ENCODE measurements at places on chromosomes 4 and X. TPM values are rescaled to one million over a fixed set of nuclear protein-coding genes. Genes with fewer than 3 reads are reported as not detected.
A peak's percentile ranks its signal among the peaks of the same experiment; 100 is the strongest.

The IGSF1 gene
- total RNA-seq = 0.08 TPM

The F8 gene
- 12.4 TPM for total RNA-seq

The KDM6A gene
- total RNA-seq = 24.0 TPM

The PI4K2B gene
- 9.6 TPM for total RNA-seq

The NSUN7 gene
- 1.1 TPM for total RNA-seq

The SSX4 gene
- total RNA-seq = 0.15 TPM

The STPG2 gene
- total RNA-seq = not detected

The PNMA5 gene
- total RNA-seq = not detected

GRCh38 chr4:177810220-177810619 lies 368.0 kb upstream of the AGA start:
- no peak for DNase-seq
- H3K36me3 ChIP-seq = no peaks in the 10 kb centered on the region
- H3K27ac ChIP-seq = no peak overlapping the region

GRCh38 chr4:87147116-87147515 lies 73.3 kb downstream of the KLHL8 start:
- no peaks in the 10 kb centered on the region for H3K4me1 ChIP-seq
- no peaks in the 10 kb centered on the region for H3K36me3 ChIP-seq
- no peaks in the 10 kb centered on the region for H3K27me3 ChIP-seq
- H3K4me3 ChIP-seq = no peak overlapping the region
- DNase-seq = no peak

GRCh38 chr4:126071346-126072333 lies 756.9 kb downstream of the FAT4 start:
- no peak for DNase-seq
- no peak overlapping the region for H3K27ac ChIP-seq
- no peaks in the 10 kb centered on the region for H3K36me3 ChIP-seq
- H3K27me3 ChIP-seq = no peaks in the 10 kb centered on the region
- no peaks in the 10 kb centered on the region for H3K4me1 ChIP-seq

DNA sequence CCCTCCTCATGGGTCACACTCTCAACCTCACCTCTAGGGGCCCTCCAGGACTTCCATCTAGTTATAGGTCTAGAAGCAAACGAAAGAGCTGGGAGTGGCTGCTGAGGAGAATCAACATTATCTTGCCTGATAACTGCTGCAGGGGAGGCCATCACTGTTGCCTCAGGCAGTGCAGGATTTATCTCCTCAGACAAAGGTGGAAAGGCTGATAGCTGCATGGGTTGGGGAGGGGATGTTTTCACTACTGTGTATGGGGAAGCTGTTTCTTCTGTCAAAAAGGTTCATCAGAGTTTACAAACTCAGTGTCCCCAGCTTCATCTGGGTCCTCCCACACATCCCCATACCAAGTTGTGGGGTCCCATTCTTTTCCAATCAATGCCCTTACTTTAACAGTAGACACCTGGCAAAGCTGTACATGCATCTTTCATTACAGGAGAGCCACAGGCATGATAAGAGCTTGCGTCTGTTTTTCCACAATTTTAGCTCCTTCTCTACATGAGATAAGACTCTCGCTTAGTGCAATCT lies 17.6 kb upstream of the PRDM8 start:
- H3K36me3 ChIP-seq = no peaks in the 10 kb centered on the region
- no peak overlapping the region for H3K27ac ChIP-seq
- no peaks in the 10 kb centered on the region for H3K27me3 ChIP-seq
- no peak for DNase-seq
- H3K4me1 ChIP-seq = no peaks in the 10 kb centered on the region
- H3K4me3 ChIP-seq = no peak overlapping the region

GRCh38 chrX:52262195-52262546 lies 77.5 kb downstream of the MAGED4 start:
- H3K27me3 ChIP-seq = no peaks in the 10 kb centered on the region
- peak overlapping the region; percentile 72 for H3K27ac ChIP-seq
- H3K4me1 ChIP-seq = peaks cover 6% of the 10 kb centered on the region
- H3K36me3 ChIP-seq = no peaks in the 10 kb centered on the region
- no peak for DNase-seq

DNA sequence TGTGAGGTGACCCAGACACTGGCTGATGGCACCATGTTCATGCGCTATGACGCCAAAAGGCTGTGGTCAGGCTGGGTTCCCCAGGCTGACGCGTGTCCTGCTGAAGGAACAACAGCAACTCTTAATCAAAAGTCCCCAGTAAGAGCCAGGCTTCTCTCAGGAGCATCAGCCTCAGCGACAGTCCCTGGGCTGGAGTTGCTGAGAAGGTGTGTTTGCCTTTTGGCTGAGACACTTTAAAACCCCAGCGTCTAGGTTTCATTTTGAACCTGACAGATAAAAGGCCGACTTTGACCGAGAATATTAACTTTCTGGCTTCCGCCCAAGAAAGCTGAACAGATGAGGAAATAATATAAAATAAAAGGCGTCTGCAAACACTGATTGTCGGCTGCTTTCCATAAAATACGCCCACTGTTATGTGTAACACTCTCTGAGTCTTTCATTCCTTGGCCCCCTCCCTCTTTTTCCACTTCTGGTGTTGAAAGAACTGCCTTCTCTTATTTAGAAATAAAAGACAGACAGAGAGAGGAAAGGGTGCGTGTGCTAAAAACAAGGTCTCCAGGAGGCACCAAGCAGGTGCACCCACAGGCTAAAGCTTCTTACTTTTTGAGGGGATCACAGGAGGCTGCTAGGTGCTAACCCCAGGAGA lies 373.6 kb downstream of the MID1IP1 start:
- H3K27ac ChIP-seq = no peak overlapping the region
- no peak for DNase-seq
- H3K4me3 ChIP-seq = no peak overlapping the region

DNA sequence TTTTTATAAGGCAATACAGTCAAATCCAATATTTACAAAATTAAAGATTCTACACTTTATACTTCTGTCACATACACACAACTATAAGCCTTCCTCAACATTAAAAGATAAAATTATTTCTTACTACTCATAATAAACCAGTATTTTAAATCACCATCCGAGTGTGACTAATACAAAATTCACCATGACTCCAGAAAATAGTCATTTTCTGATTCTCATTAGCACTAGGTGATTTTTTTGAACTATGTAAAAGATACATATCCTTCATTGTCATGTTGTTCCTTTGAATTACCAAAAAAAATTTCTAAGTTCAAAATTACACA lies 646 bp upstream of the SLC7A11 start:
- DNase-seq = no peak
- no peaks in the 10 kb centered on the region for H3K36me3 ChIP-seq

DNA sequence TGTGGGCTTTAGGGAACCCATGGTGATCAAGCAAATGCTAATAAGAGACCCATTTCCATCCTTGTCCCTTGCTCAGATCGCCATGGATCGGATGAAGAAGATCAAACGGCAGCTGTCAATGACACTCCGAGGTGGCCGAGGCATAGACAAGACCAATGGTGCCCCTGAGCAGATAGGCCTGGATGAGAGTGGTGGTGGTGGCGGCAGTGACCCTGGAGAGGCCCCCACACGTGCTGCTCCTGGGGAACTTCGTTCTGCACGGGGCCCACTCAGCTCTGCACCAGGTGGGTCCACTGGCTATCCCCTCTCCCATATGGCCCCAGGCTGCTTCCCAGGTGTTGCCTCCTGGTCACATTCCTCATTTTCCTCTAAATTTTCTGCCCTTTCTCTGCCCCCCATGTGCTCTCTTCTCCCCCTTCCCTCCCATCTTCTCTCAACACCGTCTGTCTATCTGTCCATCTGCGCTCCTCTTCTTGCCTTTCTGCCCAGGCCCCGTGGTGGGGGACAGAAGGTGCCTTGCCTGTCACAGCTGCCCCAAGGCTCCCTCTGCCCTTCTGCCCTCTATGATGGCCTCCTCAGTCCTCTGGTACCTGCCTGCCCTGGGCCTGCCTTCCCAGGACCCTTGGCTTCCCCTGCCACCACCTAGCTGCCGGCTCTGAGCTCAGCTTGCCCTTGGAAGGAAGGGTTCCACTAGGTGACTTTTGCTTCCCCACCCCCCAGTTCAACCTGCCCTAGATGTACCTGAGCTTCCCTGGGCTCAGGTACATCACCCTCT lies 5.2 kb downstream of the CDK16 start:
- DNase-seq = no peak
- H3K4me3 ChIP-seq = no peak overlapping the region
- peaks cover 23% of the 10 kb centered on the region for H3K36me3 ChIP-seq
- H3K27me3 ChIP-seq = no peaks in the 10 kb centered on the region
- H3K4me1 ChIP-seq = peaks cover 7% of the 10 kb centered on the region

DNA sequence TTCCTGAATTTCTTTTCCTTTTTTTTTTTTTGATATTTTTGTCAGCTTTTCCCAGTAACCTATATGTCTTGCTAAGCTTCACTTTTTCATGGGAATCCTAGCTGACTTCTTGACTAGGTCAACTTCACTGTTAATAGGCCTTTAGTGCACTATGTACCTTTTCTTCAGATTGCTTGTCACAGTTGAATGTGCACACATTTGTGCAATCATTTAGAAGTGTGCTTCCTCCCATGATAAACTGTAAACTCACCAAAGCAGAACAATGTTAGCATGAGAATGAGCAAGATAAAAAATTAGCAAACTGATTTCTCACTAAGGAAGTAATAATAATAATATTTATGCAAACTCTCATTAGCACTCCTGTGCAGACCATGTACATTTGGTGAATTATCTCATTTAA lies 173.2 kb downstream of the PABPC4L start:
- H3K4me1 ChIP-seq = no peaks in the 10 kb centered on the region
- no peaks in the 10 kb centered on the region for H3K36me3 ChIP-seq
- H3K4me3 ChIP-seq = no peak overlapping the region

- H3K4me3 ChIP-seq = no peak overlapping the region
- no peaks in the 10 kb centered on the region for H3K4me1 ChIP-seq
- DNase-seq = no peak
- no peaks in the 10 kb centered on the region for H3K27me3 ChIP-seq
- no peak overlapping the region for H3K27ac ChIP-seq
Measured at GRCh38 chr4:118762155-118762554, 73.8 kb downstream of the SEC24D start.

DNA sequence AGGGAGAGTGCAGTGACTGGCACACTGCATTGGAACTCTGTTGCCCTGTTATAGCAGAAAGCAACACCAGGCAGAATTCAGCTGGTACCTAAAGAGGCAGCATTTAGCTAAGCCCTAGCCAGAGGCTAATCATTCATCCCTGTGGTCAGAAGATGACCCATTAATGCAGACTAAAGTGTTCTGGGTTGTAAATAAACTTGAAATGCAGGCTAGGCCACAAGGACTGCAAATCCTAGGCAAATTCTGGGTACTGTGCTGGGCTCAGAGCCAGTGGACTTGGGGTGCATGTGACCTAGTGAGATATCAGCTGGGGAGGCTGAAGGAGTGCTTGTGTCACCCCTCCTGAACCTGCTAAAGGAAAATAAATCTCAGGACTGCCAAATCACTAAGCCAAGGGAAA lies 91.2 kb downstream of the LPAR4 start:
- H3K36me3 ChIP-seq = no peaks in the 10 kb centered on the region
- no peaks in the 10 kb centered on the region for H3K27me3 ChIP-seq
- DNase-seq = no peak

DNA sequence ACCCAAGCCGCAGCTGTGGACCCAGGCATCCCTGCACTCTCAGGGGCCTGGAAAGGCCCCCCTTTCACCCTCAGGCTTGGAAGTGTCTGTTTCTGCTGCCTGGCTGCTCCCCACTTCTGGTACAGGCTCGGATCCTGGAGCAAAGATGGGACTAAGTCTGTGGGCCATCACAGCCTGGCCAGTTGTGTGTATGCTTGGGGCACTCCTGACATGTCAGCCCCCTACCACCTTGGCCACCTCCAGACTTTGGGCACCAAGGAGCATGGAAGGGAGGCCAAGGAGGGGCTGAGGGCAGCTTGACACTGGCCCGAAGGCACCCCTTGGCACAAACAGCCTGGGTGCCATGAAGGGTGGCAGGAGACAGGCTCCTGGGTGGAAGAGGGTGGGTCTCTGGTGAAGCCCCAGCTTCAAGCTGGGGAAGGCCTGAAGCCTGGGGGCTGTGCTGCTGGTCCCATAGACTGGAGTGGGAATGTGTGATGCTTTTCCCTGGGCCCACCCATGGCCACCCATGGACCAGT lies 799.4 kb upstream of the AGA start:
- H3K27me3 ChIP-seq = no peaks in the 10 kb centered on the region
- no peak for DNase-seq
- H3K27ac ChIP-seq = no peak overlapping the region
- no peak overlapping the region for H3K4me3 ChIP-seq
- no peaks in the 10 kb centered on the region for H3K36me3 ChIP-seq

GRCh38 chr4:84952004-84952403 lies 14.5 kb downstream of the WDFY3 start:
- H3K27ac ChIP-seq = no peak overlapping the region
- no peak overlapping the region for H3K4me3 ChIP-seq
- H3K36me3 ChIP-seq = no peaks in the 10 kb centered on the region
- DNase-seq = peak; percentile 18
- H3K4me1 ChIP-seq = peaks cover 9% of the 10 kb centered on the region

DNA sequence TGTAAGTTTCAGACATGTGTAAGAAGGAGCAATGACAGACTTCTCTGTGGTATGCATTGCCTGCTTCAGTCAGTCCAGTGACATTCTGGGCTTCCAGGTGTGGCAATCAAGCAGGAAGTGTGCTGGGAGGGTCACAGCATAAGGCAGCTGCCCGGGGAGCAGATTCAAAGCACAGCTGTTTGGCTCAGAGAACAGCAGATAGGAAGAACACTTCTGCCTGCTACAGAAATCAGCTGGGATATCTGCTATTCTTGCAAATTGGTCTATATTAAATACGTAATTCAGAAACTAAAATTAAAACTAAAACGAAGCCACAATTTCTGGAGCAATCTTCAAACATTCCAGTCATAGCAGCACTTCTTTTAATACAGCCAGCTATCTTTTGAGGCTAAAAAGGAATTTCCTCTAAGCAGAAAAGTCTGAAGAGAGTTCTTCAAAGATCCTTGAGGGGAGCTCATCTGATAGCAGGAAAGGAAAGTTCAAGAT lies 47.5 kb upstream of the GALNT7 start:
- no peak overlapping the region for H3K4me3 ChIP-seq
- no peaks in the 10 kb centered on the region for H3K27me3 ChIP-seq
- H3K4me1 ChIP-seq = 0 out of 2 replicates have a peak, but pooled peaks cover 2% of the 10 kb centered on the region
- no peaks in the 10 kb centered on the region for H3K36me3 ChIP-seq
- H3K27ac ChIP-seq = no peak overlapping the region
